Left lung (tissue), 14 donors: ENCODE measurements at places on chromosomes 2 and 18. TPM values are rescaled to one million over a fixed set of nuclear protein-coding genes. Genes with fewer than 3 reads are reported as not detected.

DNA sequence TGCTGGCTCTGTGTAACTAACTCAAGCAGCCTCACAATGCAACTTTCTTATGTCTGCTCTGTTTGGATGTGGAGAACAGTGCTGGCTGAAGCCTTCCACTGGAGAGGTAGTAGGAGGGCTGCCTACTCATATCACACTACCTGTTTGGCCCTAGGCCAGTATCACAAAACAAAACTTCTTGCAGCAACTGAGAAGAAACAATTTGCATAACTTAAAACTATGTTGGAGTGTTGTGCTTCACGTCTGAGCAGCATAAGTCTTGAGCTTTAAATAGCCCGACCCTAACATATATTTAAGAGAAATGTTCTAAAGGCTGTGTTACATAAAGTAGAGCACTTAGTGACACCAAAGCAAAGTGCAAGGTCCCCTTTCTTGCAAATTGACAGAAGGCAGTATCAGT is 204.9 kb upstream of the ACVR2A start:
- DNase-seq, result no peak

DNA sequence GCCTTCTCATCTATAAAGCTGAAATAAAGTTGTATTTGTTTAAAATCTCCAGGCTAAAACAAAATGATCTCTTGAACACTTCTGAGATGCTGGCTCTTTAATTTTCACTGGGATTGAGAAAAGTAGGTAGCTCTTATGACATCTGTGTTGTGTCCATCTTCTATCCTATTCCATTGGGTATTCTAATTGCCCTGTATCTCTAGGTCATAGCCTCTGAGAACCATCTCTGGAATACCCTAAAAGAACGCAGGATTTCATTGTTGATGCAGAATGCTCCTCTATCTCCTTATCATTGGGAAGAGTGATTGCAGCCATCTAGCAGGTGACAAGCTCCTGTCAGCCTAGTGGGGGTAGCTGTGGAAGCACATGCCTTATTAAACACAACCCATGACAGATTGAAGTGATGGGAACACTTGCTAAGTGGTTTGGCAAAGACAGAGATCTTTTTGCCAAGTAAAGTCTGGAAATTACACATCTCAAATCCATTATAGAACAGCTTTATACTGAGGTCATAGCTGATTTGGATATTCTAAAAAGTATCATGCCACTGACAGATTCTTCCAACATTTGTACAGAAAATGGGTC is 178.2 kb downstream of the TDRD15 start:
- DNase-seq, result no peak

DNA sequence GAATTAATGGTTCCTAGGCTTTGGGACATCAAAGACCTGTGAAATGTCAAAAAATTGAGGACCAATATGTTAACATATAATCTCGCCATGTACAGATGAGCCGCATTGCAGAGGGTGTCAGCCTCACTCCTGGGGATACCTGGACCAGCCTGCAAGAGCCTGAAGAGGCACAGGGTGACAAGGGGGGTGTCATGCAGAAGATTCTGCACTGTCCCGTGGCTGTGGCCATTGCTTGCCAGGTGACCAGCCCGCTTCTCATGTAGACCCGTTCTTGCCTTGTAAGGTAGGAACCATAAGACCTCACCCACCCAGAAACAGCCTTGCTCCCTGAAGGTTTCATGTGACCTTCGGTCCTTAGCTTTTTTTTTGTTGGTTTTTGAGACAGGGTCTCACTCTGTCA is 37.5 kb downstream of the TMEM37 start:
- no peak for DNase-seq

- no peak for DNase-seq
Observed at GRCh38 chr18:58580078-58580477, 48.8 kb downstream of the ALPK2 start.

DNA sequence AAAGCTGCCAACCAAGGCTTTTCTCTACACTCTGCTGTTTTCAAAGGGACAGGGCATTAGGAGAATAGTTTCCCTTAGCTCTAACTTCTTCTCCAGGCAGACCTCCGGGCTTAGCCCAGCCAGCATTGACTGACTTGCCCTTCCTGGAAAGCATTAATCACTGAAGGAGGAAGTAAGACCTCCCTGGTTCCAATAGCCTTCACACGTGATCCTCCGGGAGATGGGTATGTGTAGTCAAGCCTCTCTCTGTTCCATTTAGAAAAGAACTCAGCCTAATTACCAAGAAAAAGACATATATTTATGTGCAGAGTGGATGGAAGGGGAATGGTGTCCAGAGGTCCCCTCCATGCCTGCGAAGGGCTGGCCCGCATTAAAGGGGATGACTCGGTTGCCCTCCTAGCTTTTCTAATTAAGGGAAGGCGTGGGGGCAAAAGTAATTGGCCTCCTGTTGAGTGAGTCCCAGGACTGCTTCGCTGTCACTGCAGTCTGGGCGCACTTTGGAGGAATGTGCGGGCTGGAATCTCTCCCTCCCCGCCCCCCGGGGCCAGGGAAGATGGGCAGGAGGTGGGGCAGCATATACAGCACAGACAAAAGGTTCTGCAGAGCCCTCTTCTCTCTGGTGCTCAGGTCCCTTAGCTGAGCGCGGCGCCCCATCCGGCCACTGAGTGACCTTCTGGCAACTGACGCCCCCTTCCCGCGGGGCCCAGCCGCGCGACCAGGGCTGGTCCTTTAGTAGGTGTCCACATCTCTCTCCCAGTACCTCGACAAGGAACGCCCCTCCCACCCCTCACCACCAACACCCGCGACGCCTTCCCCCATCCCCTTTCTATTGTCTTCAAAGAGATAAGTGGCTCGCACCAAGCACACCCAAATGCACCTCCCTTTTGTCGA is 686.0 kb downstream of the NRXN1 start:
- peak; percentile 60 for DNase-seq

The NT5DC4 gene
- total RNA-seq, result 1.1 TPM
